NCI-H2171 treated with DMSO at 0.1 percent for 48 hours (cell line): ENCODE measurements at places on chromosomes 4 and X.

- DNase-seq: no peak
Observed at GRCh38 chr4:107683873-107684272, 36.2 kb downstream of the PAPSS1 start.

DNA sequence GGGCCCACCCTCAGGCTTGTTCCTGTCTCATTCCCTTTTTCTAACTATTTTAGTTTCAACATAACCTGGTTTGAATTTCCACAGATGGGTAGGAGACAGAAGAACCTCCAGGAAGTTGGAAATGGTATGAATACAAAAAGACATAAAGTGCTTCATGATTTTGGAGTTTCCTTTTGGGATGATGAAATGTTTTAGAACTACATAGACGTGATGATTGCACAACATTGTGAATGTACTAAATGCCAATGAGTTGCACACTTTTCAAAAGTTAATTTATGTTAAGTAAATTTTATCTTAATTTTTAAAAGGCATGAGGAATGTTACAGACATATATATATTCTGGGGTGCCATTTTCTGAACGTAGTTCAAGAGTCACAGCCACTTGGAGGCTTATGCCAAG, 41.1 kb upstream of the IBSP start:
- DNase-seq: no peak

DNA sequence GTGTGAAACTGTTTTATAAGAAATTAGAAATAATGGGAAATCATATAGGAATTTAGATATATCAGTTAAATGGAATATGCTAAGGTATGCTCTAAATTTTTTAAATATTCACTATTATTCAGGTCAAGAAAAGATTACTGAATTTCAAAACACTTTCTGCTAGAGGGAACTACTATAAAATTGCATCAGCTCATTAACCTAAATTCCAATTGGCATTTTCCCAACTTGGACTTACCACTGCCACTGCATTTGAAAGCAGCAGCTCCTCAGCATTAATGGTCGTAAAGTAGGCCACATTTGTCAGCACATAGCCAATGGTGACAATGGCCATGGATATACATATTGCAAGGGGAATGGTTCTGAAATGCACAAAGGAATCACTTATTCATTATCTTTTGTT, 57.3 kb downstream of the SLC7A11 start:
- no peak for DNase-seq

GRCh38 chr4:145939441-145939750, 773 bp upstream of the ZNF827 start:
- peak; percentile 18 for DNase-seq

GRCh38 chrX:150854856-150855255, 43.6 kb downstream of the CD99L2 start:
- DNase-seq: peak; percentile 91

DNA sequence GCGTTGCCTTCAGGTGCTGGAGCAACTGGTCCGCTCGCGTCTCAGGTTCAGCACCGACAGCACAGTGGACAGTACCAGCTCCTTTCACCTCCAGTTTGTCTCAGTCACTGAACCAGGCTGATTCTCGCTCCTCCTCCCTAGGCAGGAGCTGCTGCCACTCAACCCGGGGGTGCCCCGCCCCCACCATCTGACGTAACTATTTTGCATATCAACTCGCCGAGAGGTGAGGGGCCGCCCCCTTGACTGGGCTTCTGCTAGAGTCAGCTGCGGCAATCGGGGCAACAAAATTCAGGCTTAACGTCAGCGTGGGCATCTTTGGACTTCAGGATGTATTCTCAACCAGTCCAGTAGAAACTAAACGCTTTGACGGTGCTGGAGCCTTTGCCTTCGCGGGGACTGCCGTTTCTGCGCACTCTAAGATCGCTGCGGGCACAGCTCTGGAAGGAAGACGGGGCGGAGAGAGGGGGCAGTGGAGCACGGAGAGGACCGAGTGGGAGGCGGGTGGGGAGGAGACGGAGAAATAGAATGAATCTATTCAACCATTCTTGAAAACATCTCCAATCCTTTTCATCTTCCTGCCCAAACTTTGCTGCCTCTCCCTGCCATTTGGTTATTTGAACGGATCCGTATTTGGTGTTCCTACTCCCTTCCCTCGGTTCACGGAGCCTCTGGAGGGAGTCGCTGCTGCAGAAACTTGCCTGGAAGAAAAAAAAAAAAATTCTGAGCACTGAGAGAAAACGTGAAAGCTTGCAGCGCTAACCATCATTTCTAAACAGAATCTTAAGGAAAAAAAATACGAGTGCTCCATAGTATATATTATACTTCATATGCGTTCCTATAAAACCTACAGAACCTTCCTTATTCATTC, at the start of gene FSTL5:
Gene FSTL5 (minus strand): TSS at position 109 of the 868 bp plus-strand sequence. CDS start 52,604 bp downstream, outside the sequence.
- peak; percentile 87 for DNase-seq

DNA sequence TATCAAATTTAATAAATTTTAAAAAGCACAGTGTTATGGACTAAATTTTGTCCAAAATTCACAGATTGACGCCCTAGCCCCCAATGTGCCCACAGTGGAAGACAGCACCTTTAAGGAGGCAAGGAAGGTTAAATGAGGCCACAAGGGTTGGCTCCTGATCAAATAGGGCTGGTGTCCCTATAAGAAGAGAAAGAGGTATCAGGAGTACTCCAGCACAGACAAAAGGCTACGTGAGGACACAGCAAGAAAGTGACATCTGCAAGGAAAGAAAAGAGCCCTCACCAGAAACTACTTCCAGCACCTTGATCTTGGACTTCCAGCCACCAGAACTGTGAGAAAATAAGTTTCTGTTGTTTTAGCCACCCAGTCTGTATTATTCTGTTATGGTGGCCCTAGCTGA, 48.8 kb downstream of the FAM13A start:
- DNase-seq: no peak

GRCh38 chr4:177287255-177287654, 22.4 kb upstream of the NEIL3 start:
- DNase-seq: no peak

GRCh38 chr4:176805155-176805554, 12.4 kb upstream of the VEGFC start:
- no peak for DNase-seq

DNA sequence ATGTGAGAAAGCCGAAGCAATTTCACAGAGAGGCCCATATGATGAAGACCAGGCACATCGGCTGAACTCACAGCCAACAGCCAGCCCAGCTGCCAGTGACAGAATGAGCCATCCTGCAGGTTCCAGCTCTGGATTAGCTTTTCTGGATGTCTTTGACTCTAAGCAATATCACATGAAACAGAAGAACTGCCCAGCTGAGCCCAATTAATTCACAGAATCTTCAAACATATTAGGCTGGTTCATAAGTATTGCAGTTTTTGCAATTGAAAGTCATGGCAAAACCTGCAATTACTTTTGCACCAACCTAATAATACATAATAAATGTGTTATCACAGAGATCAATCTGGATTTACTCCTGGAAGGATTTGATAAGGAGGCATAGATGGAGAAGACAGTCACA, 299.9 kb downstream of the RAB28 start:
- no peak for DNase-seq

GRCh38 chr4:119300101-119300978, 21.6 kb downstream of the FABP2 start:
- DNase-seq: no peak

GRCh38 chr4:187577941-187578480, 417.6 kb upstream of the ZFP42 start:
- no peak for DNase-seq
